H54 (cell line): ENCODE measurements at places on chromosomes 7 and 10.
A peak's percentile ranks its signal among the peaks of the same experiment; 100 is the strongest.

DNA sequence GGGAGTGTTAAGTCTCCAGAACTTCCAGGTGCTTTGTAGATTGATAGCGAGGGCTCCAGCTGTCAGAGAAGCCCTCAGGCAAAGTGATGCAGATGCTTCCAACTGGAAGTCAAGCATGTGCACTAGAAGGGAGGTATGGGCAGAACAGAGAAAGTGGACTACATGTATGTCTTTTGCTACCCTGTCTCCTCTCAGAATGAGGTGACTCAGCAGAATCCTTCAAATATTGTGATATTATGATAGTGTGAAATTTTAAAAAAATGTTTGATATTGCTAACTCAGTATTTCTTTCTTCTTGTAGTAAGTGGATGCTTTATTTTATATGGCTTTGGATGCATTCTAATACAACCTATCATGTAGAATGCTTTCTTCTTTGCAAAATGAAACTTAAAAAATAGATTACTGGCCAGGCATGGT, 138.9 kb upstream of the SVIL start:
- no peak for DNase-seq

DNA sequence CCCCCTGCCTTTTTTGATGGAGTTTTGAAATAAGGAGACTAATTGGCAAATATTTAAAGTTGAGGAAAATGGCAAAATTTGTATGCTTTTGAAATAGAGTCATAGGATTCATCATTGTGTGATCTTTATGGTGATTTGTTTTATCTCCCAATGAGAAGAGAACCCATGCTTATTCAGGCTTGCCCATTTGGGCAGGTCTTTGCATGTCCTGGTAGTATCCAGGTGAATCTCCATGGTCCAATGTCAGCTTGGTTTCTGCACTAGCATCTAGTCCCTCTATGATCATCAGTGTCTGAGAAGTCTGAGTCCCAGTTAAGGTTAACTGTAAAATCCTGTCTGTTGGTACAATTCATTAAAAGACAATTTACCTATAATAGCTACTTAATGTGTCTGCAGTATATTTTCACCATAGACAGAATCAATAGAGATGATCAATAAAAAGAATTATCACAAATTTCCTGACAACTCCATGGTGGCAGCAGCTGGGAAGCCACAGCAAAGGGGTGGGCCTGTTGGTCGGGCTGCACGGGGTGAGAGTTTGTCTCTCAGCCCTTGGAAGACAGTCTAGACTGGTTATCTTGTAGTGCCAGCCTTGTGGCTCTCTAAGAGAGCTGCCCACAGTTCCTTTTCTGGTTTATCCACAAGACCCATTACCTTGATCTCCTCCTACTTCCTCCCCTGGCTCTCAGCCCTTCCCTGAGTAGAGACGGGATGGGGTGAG, 22.2 kb upstream of the BMPER start:
- no peak for DNase-seq

DNA sequence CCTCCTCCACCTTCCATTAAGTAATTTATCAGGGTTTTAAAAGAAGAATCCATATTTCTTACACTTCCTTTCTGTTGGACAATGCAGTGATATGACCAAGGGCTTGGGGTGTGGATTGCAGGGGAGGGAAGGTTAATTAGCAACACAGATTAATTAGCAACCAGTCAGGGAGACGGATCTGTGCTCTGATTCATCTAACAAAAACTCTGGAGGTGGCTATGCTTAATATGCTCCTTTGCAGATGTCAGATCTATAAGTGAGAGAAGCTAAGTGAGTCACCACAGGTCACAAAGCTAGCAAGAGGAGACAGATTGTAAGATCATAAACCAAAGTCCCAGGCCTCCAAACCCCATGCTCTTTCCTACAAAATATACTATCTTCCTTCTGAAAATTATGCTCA, 178.8 kb upstream of the ITGB1 start:
- no peak for DNase-seq

GRCh38 chr10:87930934-87931835, 67.8 kb downstream of the PTEN start:
- DNase-seq, result no peak

DNA sequence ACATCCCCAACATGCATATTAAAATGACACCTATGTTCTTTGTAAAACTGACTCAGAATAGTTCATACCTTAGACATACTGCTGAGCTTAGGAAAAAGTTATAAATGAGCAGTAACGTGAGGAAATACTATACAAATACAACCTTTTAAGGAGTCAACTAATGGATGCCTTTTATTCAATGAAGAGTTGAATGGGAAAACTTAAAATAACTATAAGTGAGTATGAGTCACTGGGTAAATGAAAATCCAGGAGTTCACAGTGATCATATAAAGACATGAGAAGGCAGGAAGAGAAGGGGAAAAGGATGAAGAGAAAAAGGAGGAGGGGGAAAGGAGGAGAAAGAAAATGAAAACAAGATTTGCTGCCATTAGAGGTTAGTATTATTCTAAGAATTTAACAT, 157.8 kb upstream of the PCDH15 start:
- DNase-seq, result no peak

- DNase-seq, result no peak
Observed at GRCh38 chr10:3382092-3382491, 209.5 kb upstream of the PITRM1 start.

GRCh38 chr7:8094164-8095140, 125.9 kb downstream of the GLCCI1 start:
- DNase-seq, result no peak

GRCh38 chr7:74604326-74605020, 53.0 kb upstream of the GTF2I start:
- peak; percentile 56 for DNase-seq

GRCh38 chr7:136275794-136276193, 298.6 kb upstream of the MTPN start:
- DNase-seq, result no peak

- DNase-seq, result no peak
Observed at GRCh38 chr7:97001656-97002554, 3.4 kb upstream of the DLX6 start.

DNA sequence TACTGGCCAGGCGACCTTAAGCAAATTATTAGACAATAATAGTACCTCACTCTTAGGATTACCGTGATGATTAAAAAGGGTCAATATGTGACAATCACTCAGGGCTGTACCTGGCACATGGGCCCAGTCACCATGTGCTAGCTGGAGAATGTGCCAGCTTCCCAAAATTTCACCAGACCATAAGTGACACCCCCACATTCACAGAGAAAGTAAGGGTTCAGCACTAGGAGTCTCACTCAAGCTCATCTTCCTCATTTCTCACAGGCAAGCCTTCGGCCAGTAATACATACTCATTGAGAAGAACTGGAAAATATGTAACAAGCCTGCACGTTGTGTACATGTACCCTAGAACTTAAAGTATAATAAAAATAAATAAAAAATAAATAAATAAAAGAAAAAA, 22.4 kb upstream of the C10orf71 start:
- no peak for DNase-seq

DNA sequence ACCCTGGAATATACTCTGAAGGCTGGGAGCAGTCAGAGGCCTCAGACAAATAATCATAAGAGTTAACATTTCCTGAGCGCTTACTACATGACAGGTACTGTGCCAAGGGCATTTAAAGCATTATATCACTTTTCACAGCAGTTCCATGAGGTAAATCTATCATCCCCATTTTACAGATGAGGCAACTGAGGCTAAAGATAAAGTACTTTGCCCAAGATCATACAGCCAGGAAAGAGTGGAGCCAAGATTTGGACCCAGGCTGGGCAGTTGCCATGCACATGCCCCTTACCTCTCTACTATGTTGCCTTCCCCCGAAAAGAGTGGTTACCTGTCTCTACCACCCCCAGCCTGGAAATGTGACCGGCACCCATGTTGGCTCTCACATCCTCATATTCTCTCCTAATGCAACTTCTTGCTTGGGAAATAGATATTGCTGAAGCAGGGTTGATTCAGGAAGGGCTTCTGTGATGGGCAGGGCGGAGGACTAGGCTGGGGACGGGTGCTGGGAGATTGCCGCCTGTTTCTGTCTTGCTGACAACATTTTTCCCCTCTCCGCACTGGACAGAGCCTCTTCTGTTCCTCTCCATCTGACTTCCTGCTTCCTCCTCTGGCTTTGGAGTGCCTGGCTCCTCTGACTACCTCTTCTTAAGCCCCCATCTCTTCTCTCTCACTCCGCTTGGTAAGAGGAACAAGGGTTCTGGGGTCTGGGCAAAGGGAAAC, 13.8 kb downstream of the SMO start:
- DNase-seq, result no peak

DNA sequence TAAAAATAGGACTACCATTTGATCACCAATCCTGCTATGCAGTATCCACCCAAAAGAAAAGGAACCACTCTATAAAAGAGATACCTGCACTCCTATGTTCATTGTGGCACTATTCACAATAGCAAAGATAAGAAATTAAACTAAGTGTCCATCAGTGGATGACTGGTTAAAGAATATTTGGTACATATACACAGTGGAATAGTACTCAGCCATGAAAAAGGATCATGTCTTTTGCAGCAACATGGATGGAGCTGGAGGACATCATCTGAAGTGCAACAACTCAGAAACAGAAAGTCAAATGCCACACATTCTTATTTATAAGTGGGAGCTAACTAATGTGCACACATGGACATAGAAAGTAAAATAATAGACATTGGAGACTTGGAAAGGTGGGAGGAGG, 116.4 kb downstream of the PFKFB3 start:
- DNase-seq, result no peak

- no peak for DNase-seq
Observed at GRCh38 chr10:80540981-80541750, 3.5 kb downstream of the SH2D4B start.

DNA sequence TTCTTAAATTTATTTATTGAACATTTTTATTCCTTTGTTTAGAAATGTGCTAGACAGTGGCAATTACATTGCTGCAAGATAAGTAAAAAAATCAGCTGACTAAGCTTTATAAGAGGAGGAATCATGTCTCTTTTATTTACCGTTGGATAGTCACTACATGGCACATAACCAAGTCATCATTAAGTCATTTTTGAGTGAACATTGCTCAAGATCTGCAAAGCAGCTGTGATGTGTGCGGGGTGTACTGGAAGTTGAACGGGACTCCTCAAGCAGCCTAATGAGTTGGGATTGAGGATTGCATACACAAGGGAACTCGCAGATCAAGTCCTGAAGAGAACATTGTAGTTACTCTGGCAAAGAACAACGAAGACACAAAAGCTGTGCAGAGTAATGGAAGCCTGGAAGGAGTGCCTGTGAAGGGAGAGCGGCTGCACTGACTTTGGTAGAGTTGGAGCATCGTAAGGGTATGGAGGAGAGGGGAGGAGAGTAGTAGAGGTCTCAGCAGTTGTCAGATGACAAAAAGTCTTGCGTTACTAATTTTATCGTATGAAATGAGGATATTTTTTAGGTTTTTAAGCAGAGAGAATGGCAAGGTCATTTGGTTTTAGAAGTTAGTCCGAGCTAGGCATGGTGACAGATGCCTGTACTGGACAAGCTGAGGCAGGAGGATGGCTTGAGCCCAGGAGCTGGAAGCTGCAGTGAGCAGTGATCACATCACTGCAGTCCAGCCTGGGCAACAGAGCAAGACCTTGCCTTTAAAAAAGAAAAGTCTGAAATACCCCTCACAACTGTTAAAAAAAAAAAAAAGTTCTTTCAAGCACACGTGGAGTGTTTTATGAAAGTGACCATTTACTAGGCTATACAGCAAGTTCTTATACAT, 95.1 kb downstream of the BMPR1A start:
- DNase-seq, result no peak

- no peak for DNase-seq
Observed at GRCh38 chr7:45869426-45869825, 3.5 kb downstream of the CCDC201 start.

GRCh38 chr10:62806251-62806650, 1.7 kb downstream of the ADO start:
- DNase-seq, result no peak

- no peak for DNase-seq
Observed at GRCh38 chr7:47336472-47337425, 245.2 kb downstream of the TNS3 start.

- DNase-seq, result no peak
Observed at GRCh38 chr10:112330607-112331160, 43.2 kb upstream of the ACSL5 start.

- no peak for DNase-seq
Observed at GRCh38 chr10:128386231-128386630, 260.0 kb upstream of the MKI67 start.

DNA sequence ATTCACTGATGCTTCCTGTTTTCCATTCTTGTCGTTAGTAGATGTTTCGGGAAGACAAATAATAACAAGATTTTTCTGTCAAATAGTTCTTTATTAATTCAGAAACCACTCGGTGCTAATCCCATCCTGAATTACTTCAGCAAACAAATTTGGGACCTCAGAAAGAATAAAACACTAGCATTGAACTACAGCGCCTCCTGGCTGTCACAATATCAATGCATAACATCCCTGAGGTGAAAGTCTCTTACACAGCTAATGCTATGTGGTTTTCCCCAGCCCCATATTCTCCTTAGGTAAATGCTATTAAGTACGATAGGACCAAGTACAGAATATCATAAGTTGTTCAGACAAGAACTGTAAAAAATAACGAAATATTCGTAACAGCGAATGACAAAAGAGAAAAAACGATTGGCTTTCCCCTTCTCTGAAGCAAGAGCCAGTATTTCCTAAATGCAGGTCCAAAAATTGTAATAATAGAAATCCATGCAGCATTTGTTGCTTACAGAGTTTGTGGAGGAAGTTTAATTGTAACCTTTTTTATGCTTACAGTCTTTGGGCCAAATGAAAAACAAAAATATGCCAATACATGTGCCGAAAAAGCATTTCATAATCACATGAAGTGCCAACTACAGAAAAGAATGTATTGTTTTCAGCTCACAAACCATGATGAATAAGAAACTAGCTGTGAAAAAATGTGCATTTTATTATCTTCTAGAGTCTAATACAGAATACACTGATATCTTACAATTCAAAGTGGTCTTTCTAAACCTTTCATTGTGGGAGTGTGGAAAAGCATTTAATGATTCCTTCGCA, 47.3 kb downstream of the MYPN start:
- peak; percentile 17 for DNase-seq

DNA sequence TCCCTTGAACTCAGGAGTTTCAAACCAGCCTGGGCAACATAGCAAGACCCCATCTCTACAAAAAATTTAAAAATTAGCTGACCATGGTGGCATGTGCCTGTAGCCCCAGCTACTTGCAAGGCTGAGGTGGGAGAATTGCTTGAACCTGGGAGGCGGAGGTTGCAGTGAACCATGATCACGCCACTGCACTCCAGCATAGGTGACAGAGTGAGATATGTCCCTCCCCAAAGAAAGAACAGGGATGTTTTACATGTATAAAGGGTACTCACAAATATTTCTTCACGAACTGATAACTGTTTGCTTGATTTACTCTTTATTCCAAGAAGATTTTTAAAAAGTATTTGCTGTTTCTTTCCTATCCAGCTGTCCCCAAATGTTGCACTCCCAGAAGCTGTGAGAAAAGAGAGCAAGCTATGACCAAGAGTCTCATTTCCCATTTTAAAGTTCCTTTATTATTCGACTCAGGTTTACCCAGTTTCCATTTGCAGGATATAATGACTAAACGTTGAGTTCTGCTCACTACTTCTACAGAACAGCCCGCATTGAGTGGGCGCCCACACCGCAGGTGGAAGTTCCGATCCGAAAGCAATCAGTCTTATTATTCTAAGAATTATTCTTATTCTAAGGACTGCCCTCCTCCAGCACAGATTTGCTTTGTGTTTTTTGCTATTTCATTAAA, 90.7 kb downstream of the APBB1IP start:
- DNase-seq, result no peak

GRCh38 chr7:81029511-81029910, 110.7 kb upstream of the SEMA3C start:
- DNase-seq, result no peak
